ENCODE measurements at places on chromosomes 3 and 15.

DNA sequence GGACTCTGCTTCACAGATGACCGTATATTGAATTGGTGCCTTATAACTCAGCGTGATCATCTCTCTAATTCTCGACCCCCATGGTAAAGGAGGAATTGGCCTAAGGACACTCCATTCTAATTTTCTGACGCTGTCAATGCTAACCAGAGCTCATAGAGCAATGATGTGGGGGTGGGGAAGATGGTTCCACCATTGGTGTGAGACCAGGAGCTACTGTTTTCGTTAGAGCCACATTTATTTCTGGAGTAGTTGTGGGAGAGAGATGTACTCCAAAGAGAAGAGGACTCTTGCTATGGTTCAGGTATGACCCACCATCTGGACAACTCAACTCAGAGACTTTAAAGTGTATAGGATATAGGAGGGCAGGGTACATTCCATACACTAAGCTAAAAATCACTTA, 16.3 kb downstream of the ZBTB38 start:
- DNase-seq = no peak

DNA sequence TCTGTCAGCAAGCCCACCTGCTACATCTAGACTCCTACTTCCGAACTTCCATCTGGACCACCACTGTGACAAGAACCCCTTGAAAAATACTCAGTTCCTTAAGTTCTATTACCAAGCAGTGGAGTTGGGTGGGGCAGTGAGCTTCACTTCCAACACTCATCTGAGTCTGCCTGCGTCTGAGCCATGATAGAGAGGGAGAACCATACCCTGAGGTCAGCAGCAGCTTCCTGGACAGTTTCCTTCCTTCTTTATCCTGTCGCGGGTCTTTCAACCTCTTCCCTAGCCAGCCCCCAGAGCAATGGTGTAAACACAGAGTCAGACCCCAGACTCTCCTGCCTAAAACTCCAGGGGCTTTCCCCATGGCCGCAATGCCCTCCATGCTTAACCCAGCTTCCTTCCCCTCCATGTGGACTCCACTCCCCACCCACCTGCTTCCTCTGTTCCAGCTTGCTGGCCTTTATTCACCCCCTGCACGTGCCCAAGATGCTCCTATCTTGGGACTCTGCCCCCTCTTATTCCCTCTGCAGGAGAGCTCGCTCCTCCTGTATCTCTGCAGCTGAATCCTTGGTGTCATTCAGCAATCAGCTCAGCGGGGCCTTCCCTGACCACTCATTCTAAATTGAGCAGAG, 211.2 kb downstream of the SHQ1 start:
- no peak for DNase-seq

DNA sequence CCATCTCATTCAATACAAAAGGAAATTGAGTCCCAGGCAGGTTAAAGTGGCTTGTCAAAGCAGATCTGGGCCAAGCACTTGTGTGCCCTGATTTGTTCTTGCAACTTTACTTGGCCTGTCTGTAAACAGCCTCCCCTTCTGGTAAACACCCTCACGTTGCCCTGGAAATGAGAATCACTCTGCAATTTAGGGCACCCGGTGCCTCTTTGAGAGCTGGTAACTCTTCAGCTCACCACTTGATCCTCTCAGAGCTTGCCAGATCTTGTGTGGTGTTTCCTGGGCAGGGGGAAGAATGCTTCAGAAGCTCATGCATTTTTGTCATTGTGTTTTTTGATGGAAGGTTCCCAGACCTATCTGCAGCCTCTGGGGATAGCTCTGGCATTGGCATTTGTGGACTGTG, 11.3 kb downstream of the MED12L start:
- no peak for DNase-seq

DNA sequence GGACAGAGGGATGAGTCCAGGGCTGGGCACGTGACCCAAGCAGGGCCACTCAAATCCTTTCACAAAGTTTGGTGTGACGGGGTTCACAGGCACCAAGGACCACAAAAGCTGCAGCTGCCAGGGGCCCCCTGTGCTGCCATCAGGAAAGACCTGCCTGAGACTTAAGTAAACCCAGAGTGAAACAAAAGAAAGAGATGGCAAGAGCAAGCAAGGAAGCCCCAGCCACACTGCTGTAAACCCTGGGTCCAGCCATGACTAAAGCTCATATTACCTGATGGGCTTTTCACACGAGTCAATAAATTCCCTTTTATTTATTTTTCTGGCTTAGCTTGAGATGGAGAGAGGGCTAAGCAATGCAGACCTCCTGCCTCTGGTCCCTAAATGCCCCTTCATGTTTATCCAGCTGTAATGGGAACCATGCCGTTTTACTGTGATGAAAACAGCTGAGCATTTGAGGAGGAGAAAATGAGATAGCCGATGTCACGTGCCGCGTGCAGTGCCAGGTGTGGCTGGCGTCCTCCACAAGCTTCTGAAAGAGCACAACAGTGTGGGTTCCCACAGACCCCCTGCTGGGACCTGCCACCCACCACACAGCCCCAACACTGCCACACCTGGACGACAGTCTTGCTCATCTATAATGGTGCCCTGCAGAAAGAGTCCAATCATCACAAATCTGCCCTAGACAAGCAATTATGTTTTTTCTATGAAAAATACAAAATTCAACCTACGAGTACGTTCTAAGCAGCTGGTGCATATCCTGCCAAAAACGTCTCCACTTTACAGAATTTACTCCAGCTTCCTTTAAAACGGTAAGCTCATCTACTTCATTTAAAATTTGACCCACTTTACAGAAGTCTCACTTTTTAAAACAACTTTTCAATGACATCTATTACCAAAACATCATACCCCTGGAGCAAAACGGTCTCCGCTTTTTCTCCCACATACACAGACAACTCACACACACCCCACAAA, 34.2 kb downstream of the ADAMTS17 start:
- no peak for DNase-seq

GRCh38 chr3:126996905-126997304, 14.0 kb downstream of the PLXNA1 start:
- DNase-seq = peak; percentile 91

DNA sequence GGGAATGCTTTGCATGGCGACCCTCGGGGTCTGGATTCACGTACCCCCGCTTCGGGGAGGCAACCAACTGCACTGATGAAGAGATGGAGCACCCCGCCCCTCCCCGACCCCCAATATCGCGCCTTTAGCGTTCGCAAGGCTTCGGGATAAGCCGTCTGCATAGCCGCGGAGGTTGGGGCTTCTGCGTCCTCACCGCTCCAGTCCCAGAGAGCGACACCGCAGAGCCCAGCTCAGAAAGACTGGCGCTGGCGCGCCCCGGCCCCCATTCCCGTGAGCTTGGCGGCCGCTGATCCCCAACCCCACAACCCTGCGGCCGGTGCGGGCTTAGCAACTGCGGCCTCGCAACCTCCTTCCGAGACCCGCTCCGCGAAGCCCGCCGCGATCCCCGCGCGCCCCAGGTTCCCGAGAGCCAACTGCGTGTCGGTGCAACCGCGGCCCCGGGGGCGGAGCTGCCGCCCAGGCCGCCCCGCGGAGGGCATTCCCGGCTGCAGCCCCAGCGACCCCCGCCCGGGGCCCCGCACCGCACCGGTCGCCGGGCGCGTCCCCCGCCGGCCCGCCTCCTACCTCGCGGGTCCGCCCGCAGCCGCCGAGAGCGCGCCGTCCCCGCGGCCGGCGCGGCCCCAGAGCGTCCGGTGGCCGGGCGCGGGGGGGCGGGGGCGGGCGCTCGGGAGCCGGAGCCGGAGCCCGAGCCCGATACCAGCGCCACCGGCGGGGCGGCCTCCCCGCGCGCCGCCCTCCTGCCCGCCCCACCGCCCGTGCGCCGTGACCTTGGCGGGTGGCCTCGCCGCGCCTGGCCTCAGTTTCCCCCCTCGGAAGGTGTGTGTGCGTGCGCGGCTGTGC, 79.5 kb downstream of the IQSEC1 start:
- DNase-seq = no peak

DNA sequence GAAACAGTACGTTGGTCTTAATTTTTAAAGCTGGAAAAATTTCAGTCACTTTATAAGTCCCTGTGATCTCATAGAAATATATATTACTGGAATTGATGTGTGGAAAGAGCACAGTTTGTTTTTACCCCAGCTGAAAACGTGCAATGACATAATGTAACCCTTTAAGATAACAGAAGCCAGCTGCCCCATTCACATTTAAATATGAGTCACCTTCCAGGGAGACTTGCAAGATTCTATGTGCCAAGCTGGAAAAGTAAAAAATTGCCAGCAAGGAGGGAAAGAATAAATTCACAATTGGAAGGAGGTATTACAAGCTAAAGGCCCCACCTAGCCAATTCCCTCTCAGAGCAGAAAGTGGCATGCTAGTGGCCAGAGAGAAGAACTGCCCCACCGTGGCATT, 50.2 kb downstream of the SAMMSON start:
- DNase-seq = peak; percentile 3

DNA sequence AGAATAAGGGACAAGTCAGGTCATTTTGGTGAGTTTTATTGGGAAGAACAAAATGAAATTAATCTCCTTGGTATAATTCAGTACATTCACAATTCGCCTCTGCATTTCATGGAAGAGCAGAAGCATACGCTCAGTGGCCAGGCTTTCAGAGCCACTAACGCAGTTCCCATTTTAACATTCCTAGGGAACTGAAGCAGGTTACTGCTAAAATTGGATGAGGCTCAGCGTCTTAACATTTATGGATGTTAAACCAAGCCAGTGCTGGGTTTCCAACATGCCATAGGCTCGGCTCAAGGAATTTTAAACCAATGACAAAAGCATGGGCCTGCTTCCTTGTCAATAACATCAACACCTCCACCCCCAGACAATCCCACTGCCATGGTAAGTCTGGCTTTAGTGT, 172.7 kb upstream of the PRICKLE2 start:
- no peak for DNase-seq

All from AG10803 (cell line).